ENCODE measurements at places on chromosomes 16 and 17.

- no peak overlapping the region for H3K4me3 ChIP-seq
- peaks cover 31% of the 10 kb centered on the region for H3K36me3 ChIP-seq
- no peak overlapping the region for H3K27ac ChIP-seq
- no peaks in the 10 kb centered on the region for H3K27me3 ChIP-seq
Observed at GRCh38 chr16:56401482-56401881, 23.9 kb downstream of the AMFR start.

DNA sequence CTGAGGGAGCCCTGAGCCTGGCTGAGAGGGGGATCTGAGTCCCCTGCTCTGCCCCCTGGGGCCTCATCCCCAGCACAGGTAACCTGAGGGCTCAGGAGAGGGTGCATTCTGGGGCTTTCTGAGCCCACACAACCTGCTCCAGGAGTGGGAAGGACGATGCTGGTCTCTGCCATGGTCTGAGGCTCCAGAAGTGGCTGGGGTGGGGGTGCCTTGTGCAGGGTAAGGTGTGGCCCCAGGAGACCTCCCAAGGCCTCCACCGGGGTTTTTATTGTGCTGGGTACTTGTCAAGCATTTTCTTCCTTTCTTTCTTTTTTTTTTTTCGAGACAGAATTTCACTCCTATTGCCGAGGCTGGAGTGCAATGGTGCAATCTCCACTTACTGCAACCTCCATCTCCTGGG lies 300 bp downstream of the CTRB1 start:
- H3K4me3 ChIP-seq, result no peak overlapping the region
- H3K36me3 ChIP-seq, result no peaks in the 10 kb centered on the region
- no peaks in the 10 kb centered on the region for H3K4me1 ChIP-seq
- no peak overlapping the region for H3K27ac ChIP-seq
- H3K27me3 ChIP-seq, result no peaks in the 10 kb centered on the region

- no peak overlapping the region for H3K4me3 ChIP-seq
- H3K4me1 ChIP-seq, result no peaks in the 10 kb centered on the region
- no peak for DNase-seq
- peaks cover 29% of the 10 kb centered on the region for H3K36me3 ChIP-seq
Observed at GRCh38 chr17:5373112-5373511, 46.4 kb downstream of the NUP88 start.

- H3K36me3 ChIP-seq, result no peaks in the 10 kb centered on the region
- H3K4me3 ChIP-seq, result no peak overlapping the region
- DNase-seq, result no peak
- no peaks in the 10 kb centered on the region for H3K4me1 ChIP-seq
Observed at GRCh38 chr16:84544031-84544773, 39.7 kb upstream of the MEAK7 start.

DNA sequence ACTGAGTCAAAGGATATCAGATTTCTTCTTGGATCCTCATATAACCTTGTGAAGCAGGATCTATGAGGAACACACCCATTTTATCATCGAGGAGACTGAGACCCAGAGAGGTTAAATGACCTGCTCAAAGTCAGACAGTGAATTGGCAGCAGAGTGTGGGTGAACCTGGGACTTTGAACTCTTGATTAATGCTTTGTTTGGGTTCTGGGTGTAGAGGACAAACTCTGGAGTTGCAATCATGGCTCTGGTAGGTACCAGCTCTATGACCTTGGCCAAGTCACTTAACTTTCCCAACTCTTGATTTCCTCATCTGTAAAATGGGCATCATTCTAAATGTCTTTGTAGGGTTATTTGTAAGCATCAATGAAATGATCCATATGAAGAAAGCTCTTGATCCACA lies 166.4 kb downstream of the HAPSTR1 start:
- peaks cover 7% of the 10 kb centered on the region for H3K4me1 ChIP-seq
- H3K4me3 ChIP-seq, result no peak overlapping the region
- H3K27me3 ChIP-seq, result no peaks in the 10 kb centered on the region
- H3K36me3 ChIP-seq, result no peaks in the 10 kb centered on the region

DNA sequence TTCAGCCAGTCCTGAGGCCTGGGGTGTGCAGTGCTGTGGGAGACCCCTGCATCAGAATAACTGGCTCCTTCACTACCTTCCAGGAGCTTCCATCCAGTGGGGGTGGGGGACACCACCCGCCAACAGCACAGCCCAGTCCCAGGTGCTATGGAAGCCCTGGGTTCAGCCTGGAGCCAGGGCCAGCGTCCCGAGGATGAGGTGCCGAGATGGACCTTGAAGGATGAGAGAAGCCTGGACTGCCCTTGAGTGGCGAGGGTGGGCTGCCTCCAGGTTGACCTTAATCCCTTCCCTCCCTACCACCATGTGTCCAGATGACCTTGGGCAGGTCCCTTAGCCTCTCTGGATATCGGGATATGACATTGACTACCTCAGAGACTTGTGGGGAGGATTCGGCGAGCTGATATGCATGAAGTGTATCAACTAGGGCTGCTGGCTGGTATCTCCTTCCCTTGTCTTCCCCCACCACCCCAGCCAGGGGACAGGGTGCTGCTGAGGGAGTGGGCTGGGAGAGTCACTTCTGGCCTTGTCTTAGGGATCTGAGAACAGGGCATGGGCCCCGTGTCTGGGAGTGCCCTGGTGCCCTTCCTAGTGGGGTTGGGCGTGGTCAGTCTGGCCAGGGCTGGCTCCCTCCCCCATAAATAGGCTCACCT lies 14.2 kb upstream of the LASP1NB start:
- peaks cover 86% of the 10 kb centered on the region for H3K36me3 ChIP-seq
- no peak for DNase-seq
- H3K27ac ChIP-seq, result peak overlapping the region; percentile 5

GRCh38 chr17:62935523-62935922 lies 30.5 kb upstream of the TANC2 start:
- no peak for DNase-seq
- no peak overlapping the region for H3K27ac ChIP-seq
- H3K4me3 ChIP-seq, result no peak overlapping the region
- no peaks in the 10 kb centered on the region for H3K4me1 ChIP-seq

DNA sequence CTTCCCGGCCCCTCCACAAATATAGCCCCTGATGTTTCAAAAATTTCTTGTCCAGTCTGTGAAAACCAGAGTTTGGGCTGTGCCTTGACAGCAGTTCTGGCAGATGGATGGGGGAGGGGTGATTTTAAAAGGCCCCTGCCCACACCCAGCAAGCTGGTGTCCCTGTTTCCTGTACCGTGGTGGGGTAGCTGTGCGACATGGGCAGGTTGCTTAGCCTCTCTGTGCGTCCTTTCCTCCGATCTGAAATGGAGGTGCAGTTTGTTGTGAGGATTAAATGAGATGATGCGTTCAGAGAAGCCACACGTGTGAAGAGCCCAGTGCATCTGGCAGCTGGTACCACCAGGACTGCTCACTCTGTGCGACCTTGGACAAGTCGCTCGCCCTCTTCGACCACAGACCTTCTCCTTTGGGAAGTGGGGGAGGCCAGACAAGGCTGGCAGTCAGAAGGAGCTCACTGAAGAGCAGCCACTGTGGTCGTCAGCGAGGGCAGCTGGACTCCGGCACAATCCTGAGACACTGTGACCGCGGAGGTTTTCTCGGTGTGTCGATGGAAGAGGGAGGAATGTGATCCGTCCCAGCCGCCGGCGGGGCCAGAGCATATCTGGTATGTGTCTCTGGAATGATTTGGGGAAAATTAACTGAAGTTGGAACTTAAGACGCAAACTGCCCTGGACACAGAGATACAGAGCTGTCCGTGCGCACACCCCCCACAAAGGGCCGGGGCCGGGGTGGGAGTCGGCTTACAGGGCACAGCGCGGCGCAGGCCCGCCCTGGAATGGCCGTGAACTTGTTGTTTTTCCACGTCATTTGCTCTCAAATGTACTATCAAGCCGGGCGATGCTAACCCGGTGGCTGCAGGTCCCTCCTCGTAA lies 721 bp upstream of the WFIKKN2 start:
- no peak overlapping the region for H3K27ac ChIP-seq
- DNase-seq, result no peak
- H3K4me1 ChIP-seq, result peaks cover 35% of the 10 kb centered on the region
- peaks cover 24% of the 10 kb centered on the region for H3K27me3 ChIP-seq

DNA sequence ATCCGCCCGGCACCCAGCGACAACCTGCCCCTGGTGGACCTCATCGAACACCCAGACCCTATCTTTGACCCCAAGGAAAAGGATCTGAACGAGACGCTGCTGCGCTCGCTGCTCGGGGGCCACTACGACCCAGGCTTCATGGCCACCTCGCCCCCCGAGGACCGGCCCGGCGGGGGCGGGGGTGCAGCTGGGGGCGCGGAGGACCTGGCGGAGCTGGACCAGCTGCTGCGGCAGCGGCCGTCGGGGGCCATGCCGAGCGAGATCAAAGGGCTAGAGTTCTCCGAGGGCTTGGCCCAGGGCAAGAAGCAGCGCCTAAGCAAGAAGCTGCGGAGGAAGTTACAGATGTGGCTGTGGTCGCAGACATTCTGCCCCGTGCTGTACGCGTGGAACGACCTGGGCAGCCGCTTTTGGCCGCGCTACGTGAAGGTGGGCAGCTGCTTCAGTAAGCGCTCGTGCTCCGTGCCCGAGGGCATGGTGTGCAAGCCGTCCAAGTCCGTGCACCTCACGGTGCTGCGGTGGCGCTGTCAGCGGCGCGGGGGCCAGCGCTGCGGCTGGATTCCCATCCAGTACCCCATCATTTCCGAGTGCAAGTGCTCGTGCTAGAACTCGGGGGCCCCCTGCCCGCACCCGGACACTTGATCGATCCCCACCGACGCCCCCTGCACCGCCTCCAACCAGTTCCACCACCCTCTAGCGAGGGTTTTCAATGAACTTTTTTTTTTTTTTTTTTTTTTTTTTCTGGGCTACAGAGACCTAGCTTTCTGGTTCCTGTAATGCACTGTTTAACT lies 1.0 kb downstream of the NOG start:
- H3K36me3 ChIP-seq, result no peaks in the 10 kb centered on the region
- H3K27ac ChIP-seq, result peak overlapping the region; percentile 72
- peaks cover 61% of the 10 kb centered on the region for H3K4me1 ChIP-seq
- peak overlapping the region; percentile 62 for H3K4me3 ChIP-seq

GRCh38 chr16:57178196-57178595 lies 7.6 kb downstream of the PSME3IP1 start:
- H3K36me3 ChIP-seq, result no peaks in the 10 kb centered on the region
- no peaks in the 10 kb centered on the region for H3K4me1 ChIP-seq
- no peak overlapping the region for H3K4me3 ChIP-seq
- no peak overlapping the region for H3K27ac ChIP-seq
- no peaks in the 10 kb centered on the region for H3K27me3 ChIP-seq
- DNase-seq, result no peak

- no peaks in the 10 kb centered on the region for H3K36me3 ChIP-seq
- no peak overlapping the region for H3K4me3 ChIP-seq
- no peak overlapping the region for H3K27ac ChIP-seq
- DNase-seq, result no peak
- peaks cover 8% of the 10 kb centered on the region for H3K4me1 ChIP-seq
Observed at GRCh38 chr16:4120176-4120575, 3.9 kb upstream of the ADCY9 start.

DNA sequence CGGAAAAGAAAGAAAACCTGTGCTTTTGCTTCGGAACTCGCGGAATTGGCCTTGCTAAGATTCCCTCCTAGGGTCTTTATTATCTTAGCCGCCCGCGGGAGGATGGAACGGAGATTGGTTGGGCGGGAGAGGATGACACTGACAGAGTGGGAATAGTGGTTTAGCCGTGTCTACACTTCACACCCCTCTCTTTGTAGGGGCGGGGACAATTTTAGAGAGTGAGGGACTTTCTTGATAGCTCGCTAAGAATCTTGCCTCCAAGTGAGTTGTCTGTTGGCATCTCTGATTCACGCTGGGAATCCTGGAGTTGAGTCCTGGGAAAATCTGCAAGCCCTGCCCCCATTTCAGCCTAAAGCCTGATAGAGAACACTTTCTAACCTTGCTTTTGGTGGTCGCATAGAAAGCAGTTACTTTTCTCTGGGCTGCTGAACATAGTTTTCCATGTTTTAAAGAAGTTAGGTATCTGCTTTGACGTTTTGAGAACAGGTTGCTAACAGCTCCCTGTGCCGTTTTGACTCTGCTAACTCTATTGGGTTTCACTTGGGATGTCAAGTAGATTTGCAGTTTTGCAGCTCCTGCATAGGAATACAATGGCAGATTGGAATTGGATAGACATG lies 697 bp downstream of the NOL11 start:
- no peak for DNase-seq
- H3K4me1 ChIP-seq, result peaks cover 18% of the 10 kb centered on the region
- H3K4me3 ChIP-seq, result peak overlapping the region; percentile 93
- H3K36me3 ChIP-seq, result peaks cover 20% of the 10 kb centered on the region

- H3K36me3 ChIP-seq, result peaks cover 14% of the 10 kb centered on the region
- H3K27ac ChIP-seq, result peak overlapping the region; percentile 84
- no peak for DNase-seq
Observed at GRCh38 chr16:4373909-4374742, 2.5 kb downstream of the VASN start.

DNA sequence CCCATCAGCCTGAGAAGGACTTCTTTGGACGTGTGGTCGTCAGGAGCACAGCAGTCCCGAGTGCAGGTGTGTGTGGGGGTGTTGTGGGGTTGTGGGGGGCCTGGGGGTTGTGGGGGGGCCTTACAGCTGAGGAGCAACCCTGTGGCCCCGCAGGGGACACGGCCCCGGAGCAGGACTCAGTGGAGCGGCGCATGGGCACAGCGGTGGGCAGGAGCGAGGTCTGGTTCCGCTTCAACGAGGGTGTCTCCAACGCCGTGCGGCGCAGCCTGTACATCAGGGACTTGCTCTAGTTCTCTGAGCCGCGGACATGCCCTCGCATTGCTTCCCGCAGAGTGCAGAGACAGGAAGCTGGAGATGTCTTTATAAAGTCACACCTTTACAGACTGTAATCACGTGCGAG lies 2.8 kb downstream of the GNG13 start:
- H3K36me3 ChIP-seq, result no peaks in the 10 kb centered on the region
- no peak for DNase-seq
- H3K4me3 ChIP-seq, result no peak overlapping the region
- no peaks in the 10 kb centered on the region for H3K4me1 ChIP-seq
- no peak overlapping the region for H3K27ac ChIP-seq

DNA sequence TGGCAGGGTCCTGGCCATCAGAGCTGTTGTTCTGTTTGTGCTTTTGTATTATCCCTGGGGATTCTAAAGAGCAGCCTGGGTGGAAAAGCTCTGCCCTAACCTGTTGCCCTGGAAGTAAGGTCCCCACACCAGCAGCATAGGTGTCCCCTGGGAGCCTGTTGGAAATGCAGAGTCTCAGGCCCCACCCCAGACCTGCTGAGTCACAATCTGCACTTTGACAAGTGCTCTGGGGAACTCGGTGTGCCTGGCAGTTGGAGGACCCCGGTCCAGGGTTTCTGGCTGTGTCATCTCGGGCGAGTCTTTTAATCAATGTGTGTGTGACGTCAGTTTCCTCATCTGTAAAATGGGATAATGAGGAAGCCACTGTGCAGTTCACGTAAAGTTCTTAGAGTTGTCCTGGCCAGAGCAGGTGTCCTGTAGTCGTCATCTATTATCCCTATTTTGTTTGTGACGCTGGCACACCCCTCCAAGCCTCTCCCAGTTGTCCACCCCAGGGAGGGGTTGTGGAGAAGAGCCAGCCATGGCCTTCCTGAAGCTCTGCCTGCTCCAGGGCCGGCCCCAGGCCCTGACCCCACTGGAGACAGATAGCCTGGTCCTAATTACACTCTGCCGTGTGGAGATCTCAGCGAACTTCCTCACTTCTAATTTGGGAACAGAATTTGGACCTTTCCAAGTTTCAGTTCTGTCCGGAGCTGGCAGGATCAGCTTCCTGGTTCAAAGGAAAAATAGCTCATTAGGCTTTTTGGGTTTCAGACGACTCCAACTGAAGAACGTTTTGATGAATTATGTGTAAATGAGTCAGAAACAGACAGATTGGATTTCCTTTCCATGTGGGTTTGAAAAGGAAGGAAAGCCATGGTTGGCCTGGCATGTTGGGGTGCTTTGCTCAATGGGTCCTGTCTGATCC lies 295.7 kb upstream of the FOXF1 start:
- no peaks in the 10 kb centered on the region for H3K36me3 ChIP-seq
- no peaks in the 10 kb centered on the region for H3K27me3 ChIP-seq
- peak overlapping the region; percentile 63 for H3K27ac ChIP-seq
- H3K4me1 ChIP-seq, result peaks cover 12% of the 10 kb centered on the region
- peak overlapping the region; percentile 13 for H3K4me3 ChIP-seq
- DNase-seq, result no peak
